Mesothelial cell of epicardium (in vitro differentiated cells): ENCODE measurements at places on chromosomes 7 and 10. TPM values are rescaled to one million over a fixed set of nuclear protein-coding genes. Genes with fewer than 3 reads are reported as not detected.

DNA sequence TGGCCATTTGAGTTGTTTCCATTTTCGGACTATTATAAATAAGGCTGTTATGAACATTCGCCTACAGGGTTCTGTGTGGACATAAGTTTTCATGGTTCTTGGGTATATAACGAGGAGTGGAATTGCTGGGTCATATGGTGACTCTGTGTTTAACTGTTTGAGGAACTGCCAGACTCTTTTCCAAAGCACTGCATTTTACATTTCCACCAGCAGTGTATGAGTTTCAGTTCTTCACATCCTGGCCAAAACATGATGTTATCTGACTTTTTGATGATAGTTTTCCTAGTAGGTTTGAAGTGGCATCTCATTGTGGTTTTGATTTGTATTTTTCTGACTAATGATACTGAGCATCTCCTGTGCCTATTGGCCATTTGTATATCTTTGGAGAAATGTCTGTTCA is 5.4 kb downstream of the SUV39H2 start:
- no peak for DNase-seq
- no peak overlapping the region for H3K4me3 ChIP-seq
- no peaks in the 10 kb centered on the region for H3K27me3 ChIP-seq
- H3K36me3 ChIP-seq = peaks cover 4% of the 10 kb centered on the region
- H3K27ac ChIP-seq = no peak overlapping the region

DNA sequence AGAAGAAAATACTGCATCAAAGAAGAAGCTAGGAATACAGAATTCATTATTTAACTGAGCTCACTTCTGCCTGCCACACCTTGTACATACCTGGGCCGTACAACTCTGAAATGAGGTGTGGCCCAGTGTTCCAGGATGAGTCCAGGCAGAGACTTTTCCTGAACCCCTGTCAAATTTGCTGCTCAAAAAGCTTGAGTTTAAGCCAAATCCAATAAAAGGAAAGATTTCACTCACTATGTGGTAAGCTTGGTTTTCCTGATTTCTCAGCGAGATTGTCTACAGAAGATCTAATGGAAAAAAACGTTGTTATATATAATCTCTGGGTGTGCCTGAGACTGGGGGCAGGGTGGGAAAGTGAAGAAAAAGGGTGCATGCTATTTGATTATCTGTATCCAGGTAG is 72.1 kb upstream of the EGFR start:
- peaks cover 12% of the 10 kb centered on the region for H3K4me1 ChIP-seq
- H3K4me3 ChIP-seq = no peak overlapping the region
- H3K27ac ChIP-seq = peak overlapping the region; percentile 6
- no peaks in the 10 kb centered on the region for H3K27me3 ChIP-seq

DNA sequence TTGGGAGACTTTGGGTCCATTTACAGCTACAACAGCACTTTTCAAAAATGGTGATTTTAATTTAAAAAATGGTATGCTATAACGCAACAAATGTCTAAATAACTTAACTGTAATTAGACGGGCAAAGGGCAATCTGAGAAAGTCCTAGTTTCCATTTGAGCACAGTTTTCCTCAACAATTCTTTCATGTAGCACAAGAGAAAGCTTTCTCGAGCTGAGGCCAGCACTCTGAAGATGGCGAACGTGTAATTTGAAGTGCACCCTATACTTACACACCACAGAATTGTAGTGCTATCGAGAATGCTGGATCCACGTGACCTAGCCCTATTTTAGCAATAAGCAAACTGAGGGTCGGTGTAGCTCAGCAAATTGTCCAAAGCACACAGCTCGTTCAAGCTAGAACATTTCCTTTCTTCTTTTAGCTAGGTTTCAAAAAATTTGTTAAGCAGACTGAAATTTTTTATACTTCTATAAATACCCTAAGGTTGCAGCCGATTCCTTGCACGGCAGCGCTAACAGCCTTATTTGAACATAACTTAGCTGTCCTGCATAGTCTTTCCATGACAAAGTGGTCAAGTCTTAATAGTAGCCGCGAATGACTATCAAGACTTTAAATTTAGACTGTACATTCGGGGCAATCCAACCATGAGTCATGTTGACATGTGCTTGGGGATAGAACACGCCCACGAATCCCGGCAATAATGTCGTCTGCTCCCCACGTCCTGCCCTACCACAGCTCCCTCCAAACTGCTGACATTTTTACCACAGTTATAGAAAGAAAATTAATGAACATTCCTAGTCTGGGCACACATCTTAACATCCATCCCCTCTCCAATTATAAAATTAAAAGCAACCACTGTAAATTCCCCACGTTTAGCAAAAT is 10.0 kb downstream of the KLF6 start:
- H3K27ac ChIP-seq = peak overlapping the region; percentile 84
- H3K27me3 ChIP-seq = no peaks in the 10 kb centered on the region
- no peak overlapping the region for H3K4me3 ChIP-seq
- peaks cover 42% of the 10 kb centered on the region for H3K4me1 ChIP-seq

GRCh38 chr7:18532813-18533212 is 37.3 kb downstream of the HDAC9 start:
- H3K4me1 ChIP-seq = peaks cover 4% of the 10 kb centered on the region
- DNase-seq = no peak
- no peak overlapping the region for H3K27ac ChIP-seq
- H3K4me3 ChIP-seq = no peak overlapping the region
- H3K36me3 ChIP-seq = no peaks in the 10 kb centered on the region
- H3K27me3 ChIP-seq = no peaks in the 10 kb centered on the region

The ECHS1 gene
- 69.8 to 74.9 TPM (median 70.0 TPM) in 3 replicates for total RNA-seq

GRCh38 chr7:474605-475424 is 44.8 kb downstream of the PDGFA start:
- peaks cover 30% of the 10 kb centered on the region for H3K4me1 ChIP-seq
- H3K27ac ChIP-seq = no peak overlapping the region
- H3K27me3 ChIP-seq = no peaks in the 10 kb centered on the region
- no peak overlapping the region for H3K4me3 ChIP-seq

The SPDYE6 gene
- total RNA-seq = not detected in 3 replicates

The VENTX gene
- 0.07 to 0.09 TPM in 2 of 3 replicates, not detected in the other for total RNA-seq

DNA sequence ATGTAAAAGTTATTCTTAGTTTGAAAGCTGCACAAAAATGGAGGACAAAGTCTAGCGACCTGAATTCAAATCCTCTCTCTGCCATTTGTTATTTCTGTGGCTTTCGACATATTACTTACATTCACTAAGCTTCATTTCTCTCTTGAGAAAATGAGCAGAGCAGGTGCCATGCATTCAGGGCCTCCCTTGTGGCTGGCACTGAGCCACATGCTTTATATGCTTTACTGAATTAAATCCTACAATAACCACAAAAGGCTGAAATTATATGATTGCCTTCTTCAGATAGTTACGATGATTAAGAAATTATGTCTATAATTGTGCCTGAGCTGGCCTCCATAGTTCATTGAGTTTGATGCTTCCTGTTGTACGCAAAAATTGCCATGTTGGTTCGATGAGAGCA is 98.7 kb downstream of the NPSR1 start:
- no peak overlapping the region for H3K27ac ChIP-seq
- no peak for DNase-seq
- no peak overlapping the region for H3K4me3 ChIP-seq
- H3K27me3 ChIP-seq = no peaks in the 10 kb centered on the region
- H3K36me3 ChIP-seq = no peaks in the 10 kb centered on the region
- H3K4me1 ChIP-seq = peaks cover 8% of the 10 kb centered on the region

DNA sequence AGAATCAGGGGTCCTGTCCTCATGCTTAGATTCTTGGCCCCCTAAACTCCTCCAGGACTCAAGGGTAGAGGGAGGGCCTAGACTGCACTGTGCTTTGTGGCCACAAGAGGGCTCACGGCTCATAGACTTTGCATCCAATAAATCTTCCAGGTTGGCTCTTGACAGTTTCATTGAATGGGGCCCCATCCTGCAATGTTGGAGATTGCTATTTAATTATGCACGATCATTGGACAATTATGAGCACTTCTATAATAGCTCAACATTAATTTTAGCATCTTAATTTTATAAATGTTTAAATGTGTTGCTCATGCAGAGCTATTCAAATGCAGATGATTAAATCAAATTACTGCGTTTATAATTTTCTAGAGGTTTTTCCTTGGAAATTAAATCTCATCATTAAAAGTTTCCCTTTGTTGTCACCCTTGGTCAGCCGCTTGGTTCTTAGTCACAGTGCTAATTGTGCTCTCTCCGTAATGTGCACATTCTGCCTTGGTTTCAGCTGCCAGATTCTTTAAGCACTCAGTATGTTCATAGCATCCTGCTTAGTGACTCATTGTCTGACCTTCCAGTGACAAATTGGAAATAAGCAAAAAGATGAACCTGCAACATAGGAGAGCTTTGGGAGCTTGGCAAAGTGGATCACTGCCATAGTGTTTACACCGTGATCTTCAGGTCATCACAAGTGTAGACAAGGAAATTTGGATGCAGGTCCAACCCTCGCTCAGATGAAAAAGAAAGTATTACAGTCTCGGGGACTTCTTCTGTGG is 33.4 kb upstream of the PLPP4 start:
- no peak overlapping the region for H3K27ac ChIP-seq
- H3K4me1 ChIP-seq = peaks cover 1% of the 10 kb centered on the region
- peaks cover 28% of the 10 kb centered on the region for H3K27me3 ChIP-seq

The AKR1C8 gene
- not detected in 3 replicates for total RNA-seq

DNA sequence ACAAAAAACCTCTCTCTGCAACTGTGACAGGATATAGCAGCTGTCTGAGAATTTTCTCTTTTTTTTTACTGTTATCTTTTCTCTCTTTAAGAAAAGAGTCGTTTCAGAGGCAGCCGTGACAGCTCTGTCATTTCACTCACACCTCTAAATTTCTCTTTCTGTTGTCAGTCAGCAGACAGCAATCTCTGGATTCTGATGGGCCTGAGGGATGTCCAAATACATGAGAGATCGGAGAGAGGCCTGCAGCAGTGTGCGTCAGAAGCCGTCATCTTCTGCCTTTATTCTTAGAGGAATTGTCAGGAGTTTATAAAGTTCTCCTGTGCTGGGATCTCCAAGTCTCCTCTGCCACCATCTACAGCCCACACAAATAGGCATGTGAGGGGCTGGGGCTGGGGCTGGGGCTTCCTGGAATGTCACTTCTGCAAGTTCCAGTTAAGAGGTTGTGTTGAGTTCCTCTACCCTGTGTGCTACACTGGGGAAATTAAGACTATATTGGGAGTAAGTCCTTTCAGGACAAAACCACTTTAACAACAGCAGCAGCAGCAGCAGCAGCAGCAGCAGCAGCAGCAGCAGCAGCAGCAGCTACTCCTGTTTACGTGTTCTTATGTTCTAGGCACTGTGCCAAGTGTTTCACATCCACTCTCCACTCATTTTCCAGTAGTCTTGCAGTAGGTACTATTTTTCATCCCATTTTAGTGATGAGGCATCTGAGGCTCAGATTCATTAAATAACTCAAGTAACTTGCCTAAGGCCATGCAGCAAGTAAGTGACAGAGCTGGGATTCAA is 541.3 kb downstream of the LRMDA start:
- H3K27ac ChIP-seq = peak overlapping the region; percentile 27
- no peaks in the 10 kb centered on the region for H3K36me3 ChIP-seq
- peaks cover 33% of the 10 kb centered on the region for H3K27me3 ChIP-seq
- no peak overlapping the region for H3K4me3 ChIP-seq

DNA sequence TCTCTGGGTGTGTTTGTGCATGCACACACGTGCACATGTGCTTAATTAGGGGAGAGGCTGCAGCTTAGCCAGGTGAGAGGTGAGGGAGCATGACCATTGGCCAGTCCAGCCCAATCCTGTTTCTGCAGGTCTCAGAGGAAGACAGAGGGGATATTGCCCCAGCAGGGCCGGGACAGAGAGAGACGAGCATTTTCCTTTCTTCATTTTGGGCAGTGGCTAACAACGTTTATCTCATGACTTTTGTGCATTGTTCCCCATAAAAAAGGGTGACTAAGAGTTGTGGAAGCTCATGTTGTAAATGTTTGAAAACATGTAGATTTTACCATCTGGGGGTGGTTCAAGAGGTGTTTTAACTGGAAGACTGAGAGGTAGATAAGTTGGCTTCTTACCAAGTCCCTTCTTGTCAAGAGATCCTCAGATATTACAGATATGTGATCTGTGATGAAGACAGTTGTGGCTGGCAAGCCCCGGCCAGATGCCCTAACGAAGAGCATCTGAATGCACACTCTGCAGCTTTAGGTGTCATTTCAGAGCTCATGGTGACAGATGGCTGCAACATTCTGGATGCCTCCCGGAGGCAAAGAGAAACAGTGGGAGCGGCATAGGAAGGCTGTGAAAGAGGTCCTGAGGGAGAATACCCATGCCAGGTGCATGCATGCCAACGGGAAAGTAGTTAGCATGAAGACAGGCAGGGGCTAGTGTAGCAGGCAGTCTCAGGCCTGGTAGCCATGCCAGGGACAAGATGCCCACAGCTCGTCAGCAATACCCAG is 16.7 kb upstream of the DMBT1 start:
- peaks cover 31% of the 10 kb centered on the region for H3K27me3 ChIP-seq
- no peak overlapping the region for H3K4me3 ChIP-seq
- no peak for DNase-seq
- H3K27ac ChIP-seq = no peak overlapping the region
- no peaks in the 10 kb centered on the region for H3K4me1 ChIP-seq

GRCh38 chr10:69073026-69073425 is 14.9 kb upstream of the SRGN start:
- no peaks in the 10 kb centered on the region for H3K36me3 ChIP-seq
- H3K27me3 ChIP-seq = no peaks in the 10 kb centered on the region
- peaks cover 3% of the 10 kb centered on the region for H3K4me1 ChIP-seq
- no peak overlapping the region for H3K27ac ChIP-seq

DNA sequence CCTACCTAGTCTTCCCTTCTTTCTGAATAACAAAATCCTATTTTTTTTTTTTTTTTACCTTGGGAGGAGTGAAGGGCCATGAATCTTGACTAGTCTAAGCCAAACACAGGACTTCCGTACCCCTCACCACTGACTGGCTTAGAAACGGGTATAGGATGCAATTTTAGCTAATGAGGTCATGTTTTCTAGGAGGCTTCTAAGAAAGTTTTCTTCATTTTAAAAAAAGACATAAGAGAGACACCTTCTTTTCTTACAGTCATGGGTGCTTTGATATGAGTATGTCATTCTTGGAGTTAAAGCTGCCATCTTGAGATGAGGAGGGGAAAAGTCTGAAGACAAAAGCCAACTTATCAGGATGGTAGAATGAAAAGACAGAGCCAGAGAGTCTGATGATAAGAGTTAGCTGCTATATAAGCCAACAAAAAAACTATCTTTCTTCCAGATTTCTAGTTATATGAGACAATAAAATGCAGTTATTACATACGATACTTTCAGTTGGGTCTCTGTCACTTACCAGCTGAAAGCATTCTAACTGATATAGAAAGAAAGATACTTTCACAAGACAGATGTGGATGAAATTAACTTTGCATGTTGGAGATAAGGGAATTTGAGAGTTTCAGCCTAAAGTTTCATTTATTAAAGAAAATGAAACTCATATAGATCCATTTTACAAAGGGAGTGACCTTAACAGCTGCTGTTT is 34.0 kb downstream of the ZNF438 start:
- peaks cover 20% of the 10 kb centered on the region for H3K4me1 ChIP-seq
- H3K36me3 ChIP-seq = peaks cover 16% of the 10 kb centered on the region
- H3K27ac ChIP-seq = no peak overlapping the region
